CD4-positive, alpha-beta T cell treated with Interleukin-17A for 1 hour (primary cell): ENCODE measurements at places on chromosomes 2 and 18.

GRCh38 chr2:201642086-201642578 is 1.2 kb downstream of the TMEM237 start:
- no peak for DNase-seq

DNA sequence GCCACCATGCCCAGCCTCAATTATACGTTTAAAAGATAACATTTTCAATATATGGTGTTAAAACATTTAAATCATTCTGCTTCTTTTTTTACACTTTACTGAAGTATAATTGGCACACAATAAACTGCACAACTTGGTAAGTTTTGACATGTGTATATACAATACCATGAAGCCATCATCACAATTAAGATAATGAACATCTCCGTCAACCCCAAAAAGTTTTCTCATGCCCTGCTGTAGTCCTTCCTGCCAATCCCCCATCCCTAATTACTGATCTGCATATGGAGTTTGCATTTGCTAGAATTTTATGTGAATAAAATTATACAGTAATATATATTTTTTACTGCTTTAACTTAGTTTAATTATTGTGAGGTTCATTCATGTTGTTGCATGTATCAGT is 85.2 kb upstream of the RTN4 start:
- no peak for DNase-seq

- no peak for DNase-seq
Observed at GRCh38 chr2:150335596-150335995, 151.9 kb downstream of the RND3 start.

GRCh38 chr2:221156062-221156734 is 415.9 kb downstream of the EPHA4 start:
- no peak for DNase-seq

DNA sequence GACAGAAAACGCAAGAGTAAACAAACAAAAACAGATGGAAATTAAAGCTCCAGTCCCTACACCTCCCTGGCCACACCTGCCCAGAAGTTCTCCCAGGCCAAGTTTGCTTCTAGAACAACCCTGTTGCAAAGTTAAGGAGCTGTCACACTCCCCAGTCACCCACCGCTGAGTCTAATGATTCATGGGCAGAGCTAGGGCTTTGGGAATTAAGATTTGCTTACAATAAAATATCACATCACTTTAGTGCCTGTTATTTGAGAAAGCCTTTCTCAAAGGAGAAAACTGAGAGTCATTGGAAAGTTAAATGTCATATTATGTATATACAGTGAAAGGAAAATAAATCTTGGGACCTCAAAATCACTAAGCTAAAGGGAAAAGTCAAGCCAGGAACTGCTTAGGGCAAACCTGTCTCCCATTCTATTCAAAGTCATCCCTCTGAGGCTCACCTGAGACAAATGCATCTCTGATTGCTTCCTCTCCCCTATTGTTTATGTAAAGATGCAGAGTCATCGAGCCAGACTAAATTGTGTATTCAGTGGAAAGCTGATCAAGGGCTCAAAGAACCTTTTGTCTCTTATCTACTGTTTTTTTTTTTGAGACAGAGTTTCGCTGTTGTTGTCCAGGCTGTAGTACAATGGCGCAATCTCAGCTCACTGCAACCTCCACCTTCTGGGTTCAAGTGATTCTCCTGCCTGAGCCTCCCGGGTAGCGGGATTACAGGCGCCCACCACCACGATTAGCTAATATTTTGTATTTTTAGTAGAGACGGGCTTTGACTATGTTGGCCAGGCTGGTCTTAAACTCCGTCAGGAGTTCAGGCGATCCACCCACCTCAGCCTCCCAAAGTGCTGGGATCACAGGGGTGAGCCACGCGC is 2.8 kb downstream of the CRYGB start:
- no peak for DNase-seq

- no peak for DNase-seq
Observed at GRCh38 chr2:99445065-99445464, 44.8 kb downstream of the REV1 start.
